ENCODE measurements at places on chromosomes 4 and X.

DNA sequence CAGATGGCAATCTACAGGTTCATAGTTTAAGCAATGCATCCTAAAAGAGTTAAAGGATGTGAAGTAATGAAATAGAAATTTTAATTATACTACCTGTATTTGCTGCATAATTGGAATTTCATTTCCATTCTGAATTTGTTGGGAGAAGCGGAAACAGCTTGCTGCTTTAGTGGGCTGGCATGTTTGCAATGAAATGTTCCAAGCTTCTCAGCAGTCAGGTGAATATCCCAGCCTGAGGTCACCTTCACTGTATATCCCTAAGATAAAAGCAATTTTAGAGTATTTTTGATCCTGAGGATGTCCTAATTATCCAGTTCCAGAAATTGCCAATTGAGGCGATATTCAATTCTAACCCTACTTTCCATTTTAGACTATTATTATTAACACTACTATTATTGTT, 136.1 kb upstream of the ARSJ start:
- no peak for DNase-seq

- no peak for DNase-seq
Observed at GRCh38 chr4:4868758-4869723, 9.6 kb downstream of the MSX1 start.

DNA sequence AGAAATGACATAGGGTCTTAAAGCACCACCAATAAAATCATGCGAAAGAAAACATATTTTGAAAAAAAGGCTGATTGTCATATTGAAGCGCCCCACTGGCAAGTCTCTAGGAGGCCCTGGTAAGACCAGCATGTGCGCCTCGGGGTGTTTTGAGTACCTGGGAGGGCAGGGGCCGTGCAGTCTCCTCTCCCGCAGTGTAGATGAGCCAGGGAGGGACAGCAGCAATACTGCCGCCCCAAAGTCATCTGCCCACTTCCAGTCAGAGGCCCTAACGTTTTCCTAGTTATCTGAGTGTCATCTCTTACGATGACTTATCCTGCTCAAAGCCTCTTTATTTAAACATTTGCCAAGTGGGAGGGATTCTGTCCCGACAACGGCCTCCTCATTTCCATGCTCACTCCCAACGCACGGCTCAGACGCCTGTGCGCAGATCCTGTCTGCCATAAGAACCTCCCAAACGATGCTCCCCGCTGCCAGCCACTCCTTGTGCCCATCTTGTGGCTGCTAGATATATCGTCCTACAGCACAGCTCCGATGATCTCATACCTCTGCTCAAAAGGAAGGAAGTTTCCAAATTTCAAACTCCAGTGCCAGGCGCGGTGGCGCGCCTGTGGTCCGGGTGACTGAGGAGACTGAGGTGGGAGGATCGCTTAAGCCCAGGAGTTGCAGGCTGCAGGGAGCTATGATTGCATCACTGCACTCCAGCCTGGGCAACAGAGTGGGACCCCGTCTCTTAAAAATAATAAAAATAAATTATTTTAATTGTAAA, 17.2 kb upstream of the SCRG1 start:
- DNase-seq = no peak

DNA sequence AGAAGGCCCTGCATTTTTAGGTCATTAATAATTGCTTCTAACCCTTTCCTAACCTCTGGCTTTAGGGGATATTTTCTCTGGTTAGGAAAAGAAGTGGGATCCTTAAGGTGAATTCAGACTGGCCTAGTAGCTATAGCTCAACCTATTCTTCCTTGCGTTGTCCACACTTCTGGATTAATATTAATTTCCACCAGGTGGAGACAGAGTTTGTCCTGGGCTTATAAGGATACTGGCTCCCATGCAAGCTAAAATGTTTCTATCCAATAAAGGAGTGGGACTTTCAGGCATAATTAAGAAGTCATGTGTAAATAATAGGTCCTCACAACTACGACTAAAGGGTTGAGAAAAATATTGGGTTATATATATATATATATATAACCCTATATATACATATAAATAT, 860.0 kb upstream of the POU3F4 start:
- no peak for DNase-seq

GRCh38 chrX:136896121-136896914, 15.8 kb upstream of the RBMX start:
- no peak for DNase-seq

DNA sequence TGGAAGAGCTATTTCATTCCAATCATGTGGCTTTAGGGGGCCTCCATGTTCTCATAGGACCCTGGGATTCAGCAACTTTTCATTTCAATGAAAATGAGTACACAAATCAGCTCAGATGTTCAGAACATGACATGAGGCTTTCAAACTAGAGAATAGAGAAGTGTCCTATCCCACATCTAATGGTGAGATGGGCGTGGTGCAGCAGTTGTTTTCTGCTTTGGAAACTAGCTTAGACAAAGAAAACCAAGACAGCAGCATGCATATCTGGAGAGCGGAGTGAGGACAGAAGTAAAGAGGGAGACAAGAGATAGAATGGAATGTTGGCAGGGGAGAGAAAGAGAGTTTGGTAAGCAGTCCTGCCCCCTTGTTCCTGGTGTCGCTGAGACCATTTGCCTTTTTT, 1009.1 kb upstream of the IGFBP7 start:
- DNase-seq = no peak

- no peak for DNase-seq
Observed at GRCh38 chr4:93031431-93032098, 727.8 kb downstream of the GRID2 start.

- no peak for DNase-seq
Observed at GRCh38 chr4:25759101-25759500, 103.5 kb downstream of the SLC34A2 start.

GRCh38 chr4:152983774-152984411, 47.8 kb downstream of the FHDC1 start:
- no peak for DNase-seq

- DNase-seq = no peak
Observed at GRCh38 chrX:2581296-2581695, 80.5 kb upstream of the DHRSX start.

DNA sequence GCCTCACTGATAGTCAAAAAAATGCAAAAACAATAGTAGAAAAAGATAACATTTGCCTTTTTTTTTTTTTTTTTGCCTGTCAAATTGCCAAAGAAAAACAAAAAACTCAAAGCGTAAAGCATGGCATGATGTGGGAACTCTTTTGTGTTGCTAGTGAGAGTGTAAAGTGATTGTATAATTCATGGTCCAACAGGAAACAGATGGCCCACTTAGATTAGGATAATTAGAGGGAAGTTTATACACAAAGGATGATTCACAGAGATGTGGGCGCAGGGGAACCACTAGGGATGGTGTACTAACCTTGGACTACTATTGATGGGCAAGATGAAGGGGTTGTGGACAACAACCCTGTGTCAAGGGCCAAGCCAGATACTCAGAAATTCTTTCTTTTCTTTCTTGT, 16.4 kb downstream of the MCUB start:
- DNase-seq = no peak
